Camera-type eye (tissue), 1 donor: ENCODE measurements at places on chromosomes 11 and 22. TPM values are rescaled to one million over a fixed set of nuclear protein-coding genes. Genes with fewer than 3 reads are reported as not detected.

The TPBGL gene
- not detected for total RNA-seq

The TMEM258 gene
- 28.5 TPM for total RNA-seq

The MS4A4A gene
- total RNA-seq: 3.6 TPM

The SORL1 gene
- total RNA-seq: 34.2 TPM

The ARHGAP1 gene
- total RNA-seq: 32.6 TPM

The PLEKHB1 gene
- 91.2 TPM for total RNA-seq

The RHOD gene
- total RNA-seq: 8.1 TPM

The PDGFD gene
- 41.2 TPM for total RNA-seq

The CRYBB3 gene
- total RNA-seq: 325 TPM

The HARBI1 gene
- 4.4 TPM for total RNA-seq

The SCN4B gene
- 5.9 TPM for total RNA-seq

The SMTNL1 gene
- 0.88 TPM for total RNA-seq

The SGSM1 gene
- 3.6 TPM for total RNA-seq

The CDC42BPG gene
- total RNA-seq: 2.4 TPM

The F2 gene
- not detected for total RNA-seq

The OR10A2 gene
- total RNA-seq: 0.22 TPM

The CCDC87 gene
- total RNA-seq: 0.38 TPM

The OR2AT4 gene
- not detected for total RNA-seq

The IL18BP gene
- 8.2 TPM for total RNA-seq

The SIRT3 gene
- total RNA-seq: 26.3 TPM

The RTN4R gene
- 9.7 TPM for total RNA-seq

The KCNJ5 gene
- total RNA-seq: 4.3 TPM

The SSH3 gene
- total RNA-seq: 29.1 TPM

The SLC6A5 gene
- 0.99 TPM for total RNA-seq

The CRYBA4 gene
- 3,745 TPM for total RNA-seq

The GGT5 gene
- total RNA-seq: 13.2 TPM

The FOLR1 gene
- total RNA-seq: 4.8 TPM

The OR5B21 gene
- not detected for total RNA-seq

The DCDC1 gene
- total RNA-seq: 34.7 TPM

The GSTT2B gene
- 2.8 TPM for total RNA-seq

The OR52W1 gene
- not detected for total RNA-seq

The APOBEC3H gene
- total RNA-seq: not detected

The OR8D1 gene
- not detected for total RNA-seq

The SEZ6L gene
- total RNA-seq: 40.6 TPM

The MRGPRX2 gene
- not detected for total RNA-seq

The APOBEC3C gene
- 4.5 TPM for total RNA-seq

The ALDH3B2 gene
- total RNA-seq: 0.55 TPM

The CACNA1I gene
- total RNA-seq: 1.9 TPM

The FBLN1 gene
- 206 TPM for total RNA-seq

The TREH gene
- not detected for total RNA-seq

The OSM gene
- 0.77 TPM for total RNA-seq

The PNPLA3 gene
- 47.3 TPM for total RNA-seq

The ESAM gene
- 25.6 TPM for total RNA-seq

The MPPED2 gene
- total RNA-seq: 142 TPM

The TSGA10IP gene
- not detected for total RNA-seq

The SIK3 gene
- total RNA-seq: 107 TPM

The FAM83F gene
- total RNA-seq: 3.4 TPM

The TP53I11 gene
- 34.5 TPM for total RNA-seq

The FAM180B gene
- 1.2 TPM for total RNA-seq

The DDI1 gene
- not detected for total RNA-seq

The FAM118A gene
- total RNA-seq: 39.9 TPM

The ELFN2 gene
- 7.0 TPM for total RNA-seq
